Activated T-helper 1 cell treated with anti-CD3 and anti-CD28 coated beads, Interleukin-2, amount 50 U/mL, for 16 hours (primary cell): ENCODE measurements at places on chromosomes 5 and 9.

DNA sequence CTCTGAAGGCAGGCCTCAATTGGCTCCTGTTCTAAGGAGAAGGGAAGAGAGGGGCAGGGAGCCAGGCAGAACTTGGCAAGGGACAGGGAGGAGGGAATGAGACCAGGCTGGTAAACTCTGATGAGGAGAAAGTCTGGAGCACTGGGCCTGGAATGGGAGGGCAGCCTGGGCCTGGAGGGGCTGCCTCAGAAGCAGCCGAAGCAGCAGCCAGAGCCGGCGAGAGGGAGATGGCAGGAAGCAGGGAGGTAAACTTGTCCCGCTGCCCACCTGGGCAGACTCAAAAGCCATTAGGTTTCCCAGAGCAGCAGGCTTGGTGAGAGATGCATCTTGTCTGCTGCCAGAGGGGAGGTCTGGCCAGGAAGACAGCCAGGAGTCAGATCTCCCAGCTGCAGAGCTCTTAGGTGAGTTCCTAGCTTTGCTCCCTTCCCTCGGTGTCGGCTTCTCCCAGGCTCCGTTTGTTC, 37.0 kb upstream of the CRB2 start:
- no peak for DNase-seq

- no peak for DNase-seq
These were observed 17.2 kb upstream of the SLC25A51 start for GRCh38 chr9:37921168-37921510.

DNA sequence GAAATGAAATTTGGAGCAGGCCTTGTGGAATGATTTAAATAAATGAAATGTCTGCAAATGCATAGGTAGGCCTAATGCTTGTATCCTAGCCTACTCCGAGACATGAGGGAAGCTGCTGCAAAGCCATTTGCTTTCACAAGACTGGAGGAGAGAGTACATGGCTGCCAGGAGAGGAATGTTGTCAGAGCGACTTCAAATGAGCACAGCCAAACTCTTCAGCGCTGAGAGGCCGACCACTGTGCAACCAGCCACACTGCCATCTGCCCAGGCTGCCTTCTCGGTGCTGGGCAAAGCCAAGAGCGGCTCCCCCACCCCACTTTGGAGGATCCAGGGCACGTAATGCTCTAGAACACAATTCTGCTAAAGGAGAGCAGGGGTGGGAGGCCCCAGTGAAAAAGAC, 122.6 kb downstream of the RASEF start:
- DNase-seq = no peak

DNA sequence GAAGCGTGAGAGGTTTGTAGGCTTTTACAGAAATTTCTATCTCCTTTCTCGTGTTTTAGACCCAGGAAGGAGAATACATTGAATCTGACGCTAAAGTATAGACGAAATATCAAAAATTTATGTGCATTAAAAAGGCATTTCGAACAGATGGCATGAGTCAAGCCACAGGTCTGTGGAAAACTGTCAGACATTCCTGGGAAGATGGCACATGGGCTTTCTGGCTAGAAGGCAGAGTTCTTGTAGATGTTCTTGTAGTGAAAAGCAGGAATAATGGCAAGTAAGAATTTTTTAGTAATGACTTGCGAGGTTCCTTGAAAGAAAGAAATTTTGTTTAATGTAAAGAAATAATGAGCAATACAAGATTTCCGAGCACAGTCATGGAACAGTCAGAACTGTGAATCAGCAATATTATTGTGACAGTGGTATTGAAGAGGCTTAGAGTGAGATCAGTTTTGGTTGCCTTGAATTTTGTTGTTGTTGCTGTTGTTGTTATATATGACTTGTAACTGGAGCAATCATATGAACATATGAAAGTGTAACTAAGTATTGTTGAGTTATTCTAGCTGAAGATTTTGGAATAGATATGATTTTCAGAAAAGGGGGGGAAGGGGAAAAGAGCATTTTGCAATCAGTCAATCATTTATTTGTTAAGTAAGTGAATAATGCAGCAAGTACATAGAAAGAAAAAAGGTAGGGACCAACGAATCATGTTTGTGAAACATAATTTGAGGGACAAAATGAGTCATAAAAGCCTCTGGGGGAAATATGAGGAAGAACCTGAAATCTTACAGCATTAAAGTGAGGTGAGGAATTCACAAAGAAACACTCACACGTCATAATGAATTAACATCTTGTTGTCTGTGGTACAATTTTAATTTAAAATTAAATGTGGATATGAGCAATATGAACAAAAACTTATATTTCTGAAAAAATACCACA, 339.0 kb upstream of the CTNND2 start:
- DNase-seq = no peak

DNA sequence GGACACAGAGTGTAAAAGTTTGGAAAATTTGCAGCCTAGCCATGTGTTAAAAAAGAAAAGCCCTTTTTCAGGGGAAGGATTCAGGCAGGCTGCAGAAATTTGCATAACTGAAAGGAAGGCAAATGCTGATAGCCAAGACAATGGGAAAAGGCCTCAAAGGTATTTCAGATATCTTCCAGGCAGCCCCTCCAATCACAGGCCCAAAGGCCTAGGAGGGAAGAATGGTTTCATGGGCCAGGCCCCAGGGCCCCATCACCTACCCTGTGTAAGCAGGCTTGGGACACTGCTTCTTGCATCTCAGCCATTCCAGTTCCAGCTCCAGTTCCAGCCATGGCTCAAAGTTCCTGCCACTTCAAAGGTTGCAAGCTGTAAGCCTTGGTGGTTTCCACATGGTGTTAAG, 4.8 kb downstream of the S100Z start:
- no peak for DNase-seq

DNA sequence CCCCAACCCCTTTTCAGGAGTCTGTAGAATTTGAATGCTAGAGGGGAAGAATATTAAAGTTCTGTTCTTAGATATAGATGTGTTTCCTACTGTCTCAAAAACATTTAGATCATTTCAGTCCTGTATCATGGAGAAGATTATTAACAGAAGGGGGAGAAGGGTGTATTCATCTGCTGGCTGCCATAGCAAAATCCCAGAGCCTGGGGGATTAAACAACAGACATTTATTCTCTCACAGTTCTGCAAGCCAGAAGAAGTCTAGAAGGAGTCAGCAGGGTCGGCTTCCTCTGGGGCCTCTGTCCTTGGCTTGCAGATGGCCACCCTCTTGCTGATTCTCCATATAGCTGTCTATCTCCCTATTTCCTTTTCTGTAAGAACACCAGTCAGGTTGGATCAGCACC, 150.1 kb upstream of the OTULINL start:
- DNase-seq = no peak

DNA sequence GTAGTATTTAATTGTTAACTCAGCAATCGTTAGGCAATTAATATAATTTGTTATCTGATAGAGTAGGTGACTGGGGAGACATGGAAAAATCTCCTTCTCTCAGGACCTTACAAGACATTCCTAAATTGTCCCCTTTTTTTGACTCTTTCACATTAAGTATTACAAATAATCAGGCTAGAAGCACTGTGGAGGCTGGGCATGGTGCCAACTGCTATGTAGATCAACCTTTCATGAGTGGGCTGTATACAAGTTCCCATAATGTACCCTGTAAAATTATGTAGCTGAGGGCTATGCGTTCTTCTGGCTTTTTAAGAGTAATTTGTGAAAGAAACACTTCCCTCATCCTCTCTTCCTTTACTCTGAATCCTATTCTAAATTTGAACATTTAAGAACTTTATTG, 140.2 kb downstream of the NFIB start:
- no peak for DNase-seq

GRCh38 chr5:112635771-112636731, 101.6 kb upstream of the APC start:
- DNase-seq = no peak

DNA sequence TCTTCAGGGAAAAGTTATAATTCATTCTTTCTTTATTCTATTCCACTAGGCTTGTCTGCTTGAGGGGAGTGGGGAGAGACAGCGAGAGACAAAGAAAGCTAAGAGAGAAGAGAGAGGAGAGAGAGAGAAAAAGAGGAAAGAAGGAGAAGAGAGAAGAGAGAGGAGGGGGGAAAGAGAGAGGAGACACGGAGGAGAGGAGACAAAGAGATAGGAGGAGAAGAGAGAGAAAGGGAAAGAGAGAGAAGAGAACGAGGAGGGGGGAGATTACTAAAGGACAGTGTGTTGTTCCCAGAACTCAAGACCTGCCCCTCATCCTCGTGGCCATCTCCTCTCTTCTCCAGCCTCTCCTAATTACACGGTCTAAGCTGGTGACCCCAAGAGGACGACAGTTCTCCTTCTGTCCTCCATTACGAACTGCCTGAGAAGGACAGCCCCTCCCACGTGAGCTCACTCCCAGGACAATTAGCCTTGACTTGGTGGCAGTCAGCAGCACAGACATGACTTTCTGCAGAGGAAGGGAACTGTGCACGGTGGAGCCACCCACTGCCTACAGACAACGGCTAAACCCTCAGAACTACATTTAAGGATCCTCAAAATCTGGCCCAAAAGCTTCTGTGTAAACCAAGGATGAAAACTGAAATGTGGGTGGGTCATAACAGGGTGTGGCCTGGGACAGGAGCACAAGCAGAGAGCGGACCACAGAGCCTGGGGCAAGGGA, 99.1 kb downstream of the COL23A1 start:
- no peak for DNase-seq

DNA sequence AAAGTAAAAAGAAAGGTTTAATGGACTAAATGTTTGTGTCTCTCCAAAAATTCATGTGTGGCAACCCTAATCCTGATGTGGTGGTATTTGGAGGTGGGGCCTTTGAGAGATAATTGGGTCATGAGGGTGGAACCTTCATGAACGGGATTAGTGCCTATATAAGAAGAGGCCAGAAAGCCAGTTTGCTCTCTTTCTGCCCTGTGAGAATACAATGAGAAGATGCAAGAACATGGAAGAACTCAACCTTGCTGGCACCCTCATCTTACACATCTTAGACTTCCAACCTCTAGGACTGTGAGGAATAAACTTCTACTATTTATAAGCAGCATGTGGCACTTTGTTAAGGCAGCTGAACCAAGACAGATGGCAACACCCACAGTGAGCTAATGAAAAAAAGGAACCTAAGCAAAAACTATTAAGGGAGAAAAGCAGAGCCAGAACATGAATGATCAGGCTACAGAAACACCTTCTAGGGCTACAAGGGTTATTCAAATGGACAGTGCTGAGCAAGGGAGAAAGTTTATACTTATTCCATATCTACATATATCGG, 159.5 kb downstream of the PLK2 start:
- no peak for DNase-seq

DNA sequence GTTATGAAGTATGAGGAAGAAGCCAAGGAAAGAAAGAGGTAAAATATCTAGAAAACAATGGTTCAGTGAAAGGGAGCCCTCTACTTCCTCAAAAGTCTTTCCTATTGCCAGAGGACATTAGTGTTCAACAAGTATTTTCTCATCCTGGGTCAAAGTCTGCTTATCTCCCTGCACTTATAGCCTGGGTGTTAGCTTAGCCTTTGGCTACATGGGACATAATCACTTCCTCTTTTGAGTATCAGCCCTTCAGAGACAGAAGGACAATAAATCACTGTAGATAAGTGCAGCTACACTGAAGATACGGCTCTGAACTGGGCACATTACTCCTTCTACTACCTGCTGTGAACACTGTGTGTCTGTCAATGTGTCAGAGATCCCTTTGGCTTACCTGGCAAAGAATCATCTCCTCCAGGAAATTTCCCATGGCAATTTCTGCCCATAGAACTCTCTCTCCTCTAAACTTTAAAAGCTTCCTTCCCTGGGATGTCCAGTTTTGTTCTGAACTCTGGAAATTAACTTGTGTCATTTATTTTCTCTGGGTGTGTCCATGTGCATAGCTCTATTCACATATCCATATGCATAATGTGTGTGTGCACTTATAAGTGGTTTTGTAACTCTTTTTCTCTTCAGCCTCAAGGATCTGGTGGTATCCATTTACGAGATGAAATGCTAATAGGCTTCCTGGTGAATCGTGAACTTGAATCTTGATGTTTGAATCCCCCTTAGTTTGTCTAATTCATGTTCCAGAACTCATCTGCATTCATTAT, 30.0 kb upstream of the RECK start:
- no peak for DNase-seq

DNA sequence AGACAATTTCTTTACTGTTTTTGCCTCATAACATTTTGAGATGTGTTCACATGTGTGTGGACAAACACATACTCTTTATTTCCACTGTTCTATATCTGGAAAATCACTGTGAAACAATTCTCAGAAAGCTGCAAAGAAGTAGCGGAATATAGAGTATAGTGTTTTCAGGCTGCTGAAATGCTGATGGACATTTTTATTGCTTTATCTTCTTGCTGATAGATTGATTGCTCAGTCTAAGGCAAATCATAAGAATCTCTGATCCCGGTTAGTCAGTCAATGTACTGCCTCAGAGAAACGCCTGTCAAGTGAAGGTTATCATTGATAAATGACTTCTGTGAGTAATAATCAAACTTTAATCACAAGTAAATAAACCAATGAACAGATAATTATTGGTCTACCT, 364.9 kb upstream of the CTNND2 start:
- DNase-seq = no peak

GRCh38 chr5:75608870-75609269, 2.4 kb upstream of the ANKDD1B start:
- no peak for DNase-seq

- DNase-seq = no peak
These were observed 93.3 kb upstream of the MAP1B start for GRCh38 chr5:72013766-72014624.

GRCh38 chr5:139772089-139772791, 23.4 kb upstream of the PSD2 start:
- no peak for DNase-seq

DNA sequence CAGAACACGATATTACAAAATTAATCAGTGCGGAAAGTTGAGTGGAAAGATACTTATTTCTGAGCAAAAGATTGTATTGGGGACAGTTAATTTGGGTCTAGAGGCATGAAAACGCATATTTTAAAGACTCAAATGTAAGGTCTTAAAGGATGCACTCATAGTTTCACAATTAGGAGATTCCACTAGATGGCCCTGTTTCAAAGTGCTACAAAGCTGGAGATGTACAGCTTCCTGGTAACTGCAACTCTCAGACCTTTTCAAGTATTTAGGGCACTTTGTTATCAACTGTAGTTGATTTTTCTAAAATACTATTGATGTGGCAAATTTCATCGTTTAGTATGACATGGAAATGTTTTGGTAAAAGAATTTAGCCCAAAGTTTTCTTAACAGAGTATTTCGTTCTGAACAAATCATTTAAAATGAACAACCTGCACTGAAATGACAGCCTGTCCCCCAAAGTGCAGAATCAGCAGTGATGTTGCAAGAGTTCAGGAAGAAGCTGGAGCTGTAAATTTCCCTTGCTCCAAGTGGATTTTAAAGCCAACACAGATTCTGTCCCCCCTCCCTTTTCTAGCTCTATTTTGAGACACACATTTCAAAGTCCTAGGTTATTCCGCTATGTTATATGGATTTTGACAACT, 16.2 kb upstream of the NDUFB6 start:
- DNase-seq = no peak

DNA sequence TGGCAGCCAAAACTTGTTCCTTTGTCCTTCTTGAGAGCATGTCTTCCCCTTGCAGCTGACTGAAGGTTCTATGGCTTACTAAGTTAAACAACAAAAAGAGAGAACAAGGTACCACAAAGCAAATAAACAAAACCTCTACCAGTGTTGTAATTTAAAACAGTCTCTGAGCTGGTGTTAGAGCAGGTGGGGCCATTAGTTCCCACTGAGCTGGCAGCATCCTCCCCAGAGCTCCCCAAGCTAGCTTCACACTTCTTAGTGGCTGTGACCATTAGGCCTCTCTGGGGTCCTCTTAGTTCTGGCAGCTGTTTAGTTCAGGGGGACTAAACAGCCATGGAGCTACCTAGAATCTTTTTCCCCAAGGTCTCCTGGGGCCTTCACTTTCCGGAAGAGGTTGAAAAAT, 128.6 kb upstream of the ELL2 start:
- DNase-seq = no peak
